ENCODE measurements at places on chromosomes 2 and 18.
A peak's percentile ranks its signal among the peaks of the same experiment; 100 is the strongest.

DNA sequence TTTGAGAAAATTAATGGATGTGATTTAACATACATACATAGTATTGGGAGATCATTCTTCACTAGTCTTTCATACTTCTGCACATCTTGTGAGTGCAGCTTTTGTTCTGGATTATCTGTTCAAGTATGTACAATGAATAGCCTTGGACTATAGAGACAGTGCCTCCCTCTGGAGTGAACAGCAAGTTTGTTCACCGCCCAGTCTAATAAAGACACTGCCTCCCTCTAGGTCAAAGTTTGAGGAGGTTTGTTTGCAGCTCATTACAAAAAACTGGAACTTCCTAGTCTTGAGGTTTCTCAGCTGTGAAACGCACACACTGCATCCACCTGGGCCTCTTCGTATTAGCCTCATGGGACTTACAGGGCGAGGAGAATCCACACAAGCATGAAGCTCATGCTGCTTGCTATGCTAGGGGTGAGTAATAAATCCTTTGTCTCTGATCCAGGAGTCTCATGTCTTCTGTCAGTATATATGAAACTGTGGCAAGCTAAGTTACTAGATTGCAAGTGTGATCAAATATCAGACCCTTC lies 26.0 kb upstream of the LAPTM4A start:
- no peak overlapping the region for H3K4me3 ChIP-seq
- H3K27me3 ChIP-seq = peaks cover 9% of the 10 kb centered on the region
- H3K36me3 ChIP-seq = no peaks in the 10 kb centered on the region
- no peak for DNase-seq

- no peak for DNase-seq
- H3K36me3 ChIP-seq = peaks cover 49% of the 10 kb centered on the region
- no peak overlapping the region for H3K4me3 ChIP-seq
- H3K27ac ChIP-seq = no peak overlapping the region
- H3K27me3 ChIP-seq = no peaks in the 10 kb centered on the region
Measured at GRCh38 chr2:28776471-28776870, 24.8 kb downstream of the PPP1CB start.

GRCh38 chr2:239443666-239444567 lies 43.1 kb upstream of the HDAC4 start:
- DNase-seq = no peak
- H3K4me3 ChIP-seq = no peak overlapping the region
- peaks cover 56% of the 10 kb centered on the region for H3K27me3 ChIP-seq
- H3K27ac ChIP-seq = no peak overlapping the region
- peaks cover 4% of the 10 kb centered on the region for H3K4me1 ChIP-seq
- no peaks in the 10 kb centered on the region for H3K36me3 ChIP-seq

- H3K27me3 ChIP-seq = no peaks in the 10 kb centered on the region
- H3K4me1 ChIP-seq = peaks cover 22% of the 10 kb centered on the region
- DNase-seq = no peak
- H3K4me3 ChIP-seq = no peak overlapping the region
Measured at GRCh38 chr2:178476477-178476876, 1.9 kb downstream of the FKBP7 start.

- no peak overlapping the region for H3K4me3 ChIP-seq
- H3K27me3 ChIP-seq = no peaks in the 10 kb centered on the region
- no peaks in the 10 kb centered on the region for H3K4me1 ChIP-seq
- no peak for DNase-seq
- no peak overlapping the region for H3K27ac ChIP-seq
Measured at GRCh38 chr2:122273785-122274419, 518.5 kb downstream of the TSN start.

- H3K4me1 ChIP-seq = no peaks in the 10 kb centered on the region
- H3K27me3 ChIP-seq = peaks cover 15% of the 10 kb centered on the region
- H3K36me3 ChIP-seq = no peaks in the 10 kb centered on the region
Measured at GRCh38 chr2:227626580-227627151, 9.4 kb downstream of the SCYGR4 start.

DNA sequence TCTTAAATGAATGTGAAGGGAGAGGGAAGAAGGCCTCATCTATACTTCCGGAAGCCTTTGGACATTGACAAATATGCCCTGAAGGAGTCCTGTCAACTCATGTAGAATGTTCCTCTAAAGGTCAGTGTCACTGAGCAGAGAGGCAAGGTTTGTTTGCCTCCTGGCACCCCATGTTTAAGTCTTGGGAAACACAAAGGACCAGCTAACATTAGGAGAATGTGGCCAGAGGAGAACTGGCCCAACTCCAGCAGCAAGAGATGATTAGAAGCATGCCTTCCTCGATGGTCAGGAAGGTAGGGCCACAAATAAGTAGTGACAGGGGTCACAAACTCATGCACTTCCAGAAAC lies 5.7 kb downstream of the DYSF start:
- H3K4me1 ChIP-seq = no peaks in the 10 kb centered on the region
- H3K36me3 ChIP-seq = no peaks in the 10 kb centered on the region
- H3K27me3 ChIP-seq = peaks cover 20% of the 10 kb centered on the region
- H3K4me3 ChIP-seq = no peak overlapping the region
- no peak overlapping the region for H3K27ac ChIP-seq
- DNase-seq = no peak

DNA sequence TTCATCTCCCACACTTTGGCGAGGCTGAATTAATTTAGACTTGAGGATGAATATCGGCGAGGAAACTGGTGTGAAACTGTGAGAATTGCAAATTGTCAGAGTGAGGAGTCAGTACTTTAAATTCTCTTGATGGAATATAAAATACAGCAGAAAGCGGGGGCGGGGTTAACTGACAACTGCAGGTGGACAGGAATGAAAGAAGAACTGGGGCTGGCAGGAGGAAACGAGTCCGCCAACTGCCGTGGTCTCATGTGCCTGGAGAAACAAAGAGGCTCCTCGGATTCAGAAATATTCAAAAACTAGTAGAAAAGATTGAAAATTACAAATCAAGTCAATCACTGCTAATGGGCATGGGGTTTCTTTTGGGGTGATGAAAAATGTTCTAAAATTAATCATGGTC lies 44.3 kb downstream of the MOGAT1 start:
- no peak for DNase-seq
- no peak overlapping the region for H3K4me3 ChIP-seq
- peaks cover 4% of the 10 kb centered on the region for H3K4me1 ChIP-seq
- no peaks in the 10 kb centered on the region for H3K36me3 ChIP-seq
- H3K27me3 ChIP-seq = peaks cover 32% of the 10 kb centered on the region

GRCh38 chr2:201907563-201907881 lies 101.2 kb downstream of the CDK15 start:
- peaks cover 6% of the 10 kb centered on the region for H3K4me1 ChIP-seq
- no peak overlapping the region for H3K4me3 ChIP-seq
- H3K27me3 ChIP-seq = peaks cover 15% of the 10 kb centered on the region
- H3K36me3 ChIP-seq = no peaks in the 10 kb centered on the region

- no peaks in the 10 kb centered on the region for H3K27me3 ChIP-seq
- no peak overlapping the region for H3K27ac ChIP-seq
- no peak overlapping the region for H3K4me3 ChIP-seq
- DNase-seq = no peak
Measured at GRCh38 chr2:22020091-22020742, 896.4 kb downstream of the TDRD15 start.

GRCh38 chr18:26992926-26993325 lies 127.4 kb upstream of the AQP4 start:
- no peaks in the 10 kb centered on the region for H3K27me3 ChIP-seq
- no peaks in the 10 kb centered on the region for H3K4me1 ChIP-seq
- no peak overlapping the region for H3K27ac ChIP-seq

GRCh38 chr18:47150824-47151366 lies 595 bp upstream of the HDHD2 start:
- H3K27me3 ChIP-seq = no peaks in the 10 kb centered on the region
- no peak for DNase-seq
- peak overlapping the region; percentile 92 for H3K27ac ChIP-seq
- peaks cover 26% of the 10 kb centered on the region for H3K4me1 ChIP-seq
- peaks cover 24% of the 10 kb centered on the region for H3K36me3 ChIP-seq
- peak overlapping the region; percentile 95 for H3K4me3 ChIP-seq

DNA sequence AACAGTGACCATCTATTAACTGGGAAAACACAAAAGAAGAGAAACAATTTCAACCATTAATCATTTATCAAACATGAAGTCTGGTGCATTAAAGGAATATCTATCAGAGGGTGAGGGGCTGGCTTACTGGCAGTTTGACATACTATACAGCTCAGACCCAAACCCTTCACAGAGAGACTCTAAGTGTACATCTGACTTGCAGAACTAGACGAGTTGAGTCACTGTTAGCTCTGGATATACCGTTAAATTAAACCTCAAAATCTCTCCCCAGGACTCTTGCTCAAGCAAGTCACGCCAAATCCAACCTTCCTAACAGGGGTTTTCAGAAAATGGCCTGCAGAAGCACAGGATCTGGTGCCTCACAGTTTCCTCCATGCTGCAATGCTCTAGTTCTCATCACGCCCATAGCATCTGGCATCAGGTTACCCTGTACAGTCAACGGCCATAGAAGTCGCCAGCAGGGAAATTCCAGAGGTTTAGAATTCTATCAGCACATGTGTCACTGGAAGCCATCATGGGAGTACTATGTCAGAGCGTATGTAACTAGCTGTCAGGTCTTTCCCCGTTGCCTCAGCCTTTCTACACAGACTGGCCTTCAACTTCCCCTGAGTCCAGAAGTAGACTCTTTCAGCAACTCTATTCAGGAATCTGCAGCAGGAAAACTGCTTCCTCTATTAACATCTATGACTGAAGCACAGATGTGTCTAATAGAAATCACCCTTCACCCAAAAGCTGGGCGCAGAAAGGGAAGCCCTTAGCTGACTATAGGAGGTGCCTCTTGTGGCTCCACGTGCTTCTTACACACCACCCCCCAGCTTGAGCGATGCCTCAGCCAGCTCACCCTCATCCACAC lies 9.3 kb downstream of the TGOLN2 start:
- H3K4me1 ChIP-seq = peaks cover 44% of the 10 kb centered on the region
- no peak for DNase-seq
- no peaks in the 10 kb centered on the region for H3K27me3 ChIP-seq
- H3K36me3 ChIP-seq = peaks cover 81% of the 10 kb centered on the region

DNA sequence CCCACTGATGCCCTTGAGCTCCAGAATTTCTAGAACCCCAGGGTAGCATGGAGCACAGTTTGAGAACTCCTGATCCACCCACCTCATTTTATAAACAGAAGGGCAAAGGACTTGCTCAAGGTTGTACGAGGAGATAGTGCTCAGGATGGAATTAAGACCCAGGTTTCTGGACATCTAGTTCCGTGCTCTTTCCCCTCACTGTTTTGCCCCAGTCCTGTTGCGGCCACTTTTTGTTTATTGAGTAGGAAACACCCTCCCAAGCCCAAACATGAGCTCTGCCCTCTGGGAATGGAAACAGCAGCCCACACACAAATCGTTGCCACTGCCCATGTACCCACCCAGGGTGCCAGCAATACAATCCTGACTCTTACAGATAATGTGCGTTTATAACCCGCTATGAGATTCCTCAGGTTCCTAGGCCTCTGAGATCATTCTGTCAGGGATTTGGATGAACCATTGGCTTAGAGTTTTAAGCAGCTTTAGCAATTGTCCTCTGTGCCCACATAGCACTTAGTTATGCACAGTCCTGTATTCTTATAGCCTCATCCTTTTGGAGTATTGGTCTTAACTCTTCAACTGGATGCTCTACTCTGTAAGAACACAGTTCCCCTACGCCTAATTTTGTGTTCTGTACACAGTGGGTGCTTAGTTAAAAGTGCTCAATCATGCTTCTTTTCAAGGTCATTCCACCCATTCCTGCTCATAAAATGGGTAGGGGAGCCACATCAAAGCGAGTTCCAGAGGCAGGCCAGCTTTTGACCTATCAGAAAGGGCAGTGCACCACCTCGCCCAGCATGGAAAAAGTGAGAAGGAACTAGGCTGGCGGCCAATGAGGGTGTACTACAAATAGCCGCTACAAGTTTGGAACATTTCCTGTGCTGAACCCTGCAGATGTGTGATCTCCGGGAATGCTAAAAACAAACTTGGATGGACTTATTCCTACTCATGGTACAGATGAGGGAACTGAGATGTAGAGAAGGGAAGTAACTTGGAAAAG lies 60.3 kb upstream of the IGFBP2 start:
- no peaks in the 10 kb centered on the region for H3K36me3 ChIP-seq
- H3K27me3 ChIP-seq = peaks cover 10% of the 10 kb centered on the region
- H3K4me1 ChIP-seq = peaks cover 12% of the 10 kb centered on the region
- H3K4me3 ChIP-seq = no peak overlapping the region
- DNase-seq = no peak

DNA sequence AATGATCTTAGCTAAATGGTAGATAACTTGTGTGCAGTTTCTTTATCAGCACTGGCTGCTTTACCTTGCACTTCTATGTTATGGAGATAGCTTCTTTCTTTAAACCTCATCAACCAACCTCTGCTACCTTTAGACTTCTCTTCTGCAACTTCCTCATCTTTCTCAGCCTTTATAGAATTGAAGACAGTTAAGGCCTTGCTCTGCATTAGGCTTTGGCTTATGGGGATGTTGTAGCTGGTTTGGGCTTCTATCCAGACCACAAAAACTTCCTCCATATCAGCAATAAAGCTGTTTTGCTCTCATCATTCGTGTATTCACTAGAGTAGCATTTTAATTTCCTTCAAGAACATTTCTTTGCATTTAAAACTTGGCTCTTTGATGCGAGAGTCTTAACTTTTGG lies 123.7 kb downstream of the PIK3C3 start:
- H3K4me3 ChIP-seq = no peak overlapping the region
- DNase-seq = no peak
- H3K27ac ChIP-seq = no peak overlapping the region
- H3K27me3 ChIP-seq = no peaks in the 10 kb centered on the region

- no peaks in the 10 kb centered on the region for H3K27me3 ChIP-seq
- H3K27ac ChIP-seq = no peak overlapping the region
- peaks cover 7% of the 10 kb centered on the region for H3K4me1 ChIP-seq
- no peaks in the 10 kb centered on the region for H3K36me3 ChIP-seq
Measured at GRCh38 chr2:99975386-99975785, 167.0 kb downstream of the AFF3 start.

DNA sequence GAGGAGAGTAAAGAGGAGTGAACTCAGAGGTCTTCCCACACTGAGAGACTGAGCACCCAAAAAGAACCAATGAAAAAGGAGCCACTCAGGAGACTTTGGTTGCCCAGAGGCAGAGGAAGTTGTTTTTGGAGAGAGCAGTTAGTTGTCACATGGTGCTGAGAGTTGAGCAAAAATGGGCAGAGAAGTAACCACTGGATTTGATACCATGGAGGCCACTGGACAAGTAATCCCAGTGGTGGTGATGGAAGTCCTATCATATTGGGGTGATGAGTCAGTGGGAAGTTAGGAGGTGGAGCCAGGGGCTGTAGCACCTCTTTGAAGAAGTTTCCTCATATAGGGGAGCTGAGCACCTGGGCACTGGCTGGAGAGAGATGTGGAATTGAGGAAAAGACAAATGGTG lies 235.8 kb downstream of the TPGS2 start:
- H3K36me3 ChIP-seq = no peaks in the 10 kb centered on the region
- no peaks in the 10 kb centered on the region for H3K4me1 ChIP-seq
- no peaks in the 10 kb centered on the region for H3K27me3 ChIP-seq
- DNase-seq = no peak

DNA sequence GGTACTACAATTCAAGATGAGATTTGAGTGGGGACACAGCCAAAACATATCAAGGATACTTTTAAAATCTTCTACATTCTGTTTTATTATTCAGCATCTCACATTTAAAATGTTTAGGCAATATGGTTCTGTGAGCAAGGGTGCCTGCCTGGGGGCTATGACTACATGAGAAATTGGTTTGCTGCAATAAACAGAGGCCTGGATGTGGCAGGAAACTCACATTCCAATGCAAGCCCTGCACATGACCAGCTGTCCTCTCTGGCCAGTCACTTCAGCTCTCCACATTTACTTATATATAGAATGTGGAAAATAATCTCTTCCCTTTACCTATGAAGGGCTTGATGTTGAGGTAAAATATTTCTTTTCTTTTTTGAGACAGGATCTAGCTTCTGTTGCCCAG lies 193.4 kb downstream of the LRRTM1 start:
- no peaks in the 10 kb centered on the region for H3K27me3 ChIP-seq
- H3K4me1 ChIP-seq = no peaks in the 10 kb centered on the region
- no peak overlapping the region for H3K27ac ChIP-seq
- H3K4me3 ChIP-seq = no peak overlapping the region

GRCh38 chr2:19899985-19900930 lies 1.5 kb downstream of the TTC32 start:
- peaks cover 53% of the 10 kb centered on the region for H3K4me1 ChIP-seq
- DNase-seq = peak; percentile 27
- peaks cover 34% of the 10 kb centered on the region for H3K36me3 ChIP-seq
- peak overlapping the region; percentile 95 for H3K27ac ChIP-seq

Measured in activated T-helper 2 cell treated with anti-CD3 and anti-CD28 coated beads, Interferon-gamma antibody, Interleukin-2, Interleukin-4, amounts not matched to agents 10 μg/mL and 5 μg/mL and 100 μg/mL, durations not matched to agents 14 hours and 24 hours and 36 hours (primary cell).